ENCODE measurements at places on chromosomes 1 and 21.

- no peak for DNase-seq
Measured at GRCh38 chr21:34806423-34806822, 137.6 kb downstream of the CLIC6 start.

GRCh38 chr1:198278943-198279342, 122.1 kb downstream of the NEK7 start:
- no peak for DNase-seq

- DNase-seq = no peak
Measured at GRCh38 chr1:35717911-35718476, 690 bp downstream of the C1orf216 start.

- no peak for DNase-seq
Measured at GRCh38 chr1:1430992-1431844, 4.3 kb upstream of the VWA1 start.

- DNase-seq = no peak
Measured at GRCh38 chr1:241308471-241308870, 48.5 kb downstream of the RGS7 start.

- no peak for DNase-seq
Measured at GRCh38 chr1:16386454-16387113, 19.5 kb downstream of the SZRD1 start.

DNA sequence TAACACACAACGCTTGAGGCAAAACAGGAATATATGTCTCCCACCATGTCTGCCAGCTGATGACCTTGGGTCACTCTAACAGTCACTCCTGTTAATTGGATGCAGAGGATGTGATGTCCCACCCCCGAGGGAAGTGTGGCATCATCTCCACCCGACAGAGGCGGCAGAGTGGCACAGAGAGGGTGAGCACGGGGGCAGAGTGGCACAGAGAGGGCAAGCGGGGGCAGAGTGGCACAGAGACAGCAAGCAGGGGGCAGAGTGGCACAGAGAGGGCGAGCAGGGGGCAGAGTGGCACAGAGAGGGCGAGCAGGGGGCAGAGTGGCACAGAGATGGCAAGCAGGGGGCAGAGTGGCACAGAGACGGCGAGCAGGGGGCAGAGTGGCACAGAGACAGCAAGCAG, 44.3 kb downstream of the DISP3 start:
- no peak for DNase-seq

- DNase-seq = no peak
Measured at GRCh38 chr21:40967771-40968170, 120.8 kb upstream of the DSCAM start.

- DNase-seq = no peak
Measured at GRCh38 chr1:65021795-65022194, 55.4 kb upstream of the JAK1 start.

- no peak for DNase-seq
Measured at GRCh38 chr1:11342621-11343032, 69.6 kb downstream of the UBIAD1 start.

DNA sequence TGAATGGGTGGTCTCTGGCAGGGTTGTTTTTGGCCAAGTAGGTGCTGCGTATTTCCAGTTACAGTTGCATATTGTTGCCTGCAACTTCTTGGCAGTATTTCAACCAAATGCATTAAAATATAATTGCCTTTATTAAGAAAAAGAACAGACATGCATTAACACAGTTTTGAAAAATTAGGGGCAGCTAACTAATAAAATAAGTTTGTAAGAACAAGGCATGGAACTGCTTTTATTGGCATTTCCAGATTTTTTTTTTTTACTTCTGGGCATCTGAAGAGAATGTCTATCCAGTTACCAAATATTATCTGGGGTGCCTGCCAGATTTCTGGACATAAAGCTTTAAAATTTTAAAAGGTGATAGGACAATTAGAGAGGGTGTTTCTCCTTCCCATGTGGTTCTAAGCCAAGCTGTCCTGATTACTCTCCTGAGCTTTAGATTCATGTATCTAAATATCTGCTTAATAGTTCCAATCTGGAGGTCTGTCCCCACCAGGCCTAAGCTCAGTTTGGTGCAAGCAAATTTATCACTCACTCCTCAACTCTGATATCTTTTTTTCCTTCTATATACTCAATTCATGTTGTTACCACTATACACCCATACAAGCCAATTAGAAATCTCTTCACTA, 553.3 kb upstream of the USP24 start:
- no peak for DNase-seq

DNA sequence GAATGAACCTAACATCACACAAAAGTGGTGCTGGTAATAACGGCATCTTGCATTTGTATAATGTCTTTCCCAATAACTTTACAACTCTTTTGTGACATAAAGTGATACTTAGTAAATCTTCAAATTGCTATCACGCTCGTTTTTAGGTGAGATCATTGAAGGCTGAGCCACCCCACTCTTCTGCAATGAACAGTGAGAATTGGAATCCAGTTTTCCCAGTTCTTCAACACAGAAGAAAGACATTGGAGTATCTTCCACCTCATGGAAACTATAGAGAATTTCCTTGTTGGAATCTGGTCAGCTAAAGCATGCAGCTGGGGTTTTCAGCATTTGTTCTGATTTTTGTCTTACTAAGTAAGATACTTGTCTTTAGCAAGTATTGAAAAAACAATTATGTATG, 59.9 kb upstream of the NRIP1 start:
- DNase-seq = no peak

- DNase-seq = no peak
Measured at GRCh38 chr1:6124341-6124740, 55.8 kb downstream of the CHD5 start.

- no peak for DNase-seq
Measured at GRCh38 chr1:119778886-119779560, 10.3 kb upstream of the HMGCS2 start.

- DNase-seq = no peak
Measured at GRCh38 chr1:112697781-112698201, 9.1 kb downstream of the RHOC start.
